ENCODE measurements at places on chromosomes 3 and 15.
A peak's percentile ranks its signal among the peaks of the same experiment; 100 is the strongest.

- DNase-seq, result no peak
Observed at GRCh38 chr3:72270072-72270681, 485.2 kb upstream of the PROK2 start.

DNA sequence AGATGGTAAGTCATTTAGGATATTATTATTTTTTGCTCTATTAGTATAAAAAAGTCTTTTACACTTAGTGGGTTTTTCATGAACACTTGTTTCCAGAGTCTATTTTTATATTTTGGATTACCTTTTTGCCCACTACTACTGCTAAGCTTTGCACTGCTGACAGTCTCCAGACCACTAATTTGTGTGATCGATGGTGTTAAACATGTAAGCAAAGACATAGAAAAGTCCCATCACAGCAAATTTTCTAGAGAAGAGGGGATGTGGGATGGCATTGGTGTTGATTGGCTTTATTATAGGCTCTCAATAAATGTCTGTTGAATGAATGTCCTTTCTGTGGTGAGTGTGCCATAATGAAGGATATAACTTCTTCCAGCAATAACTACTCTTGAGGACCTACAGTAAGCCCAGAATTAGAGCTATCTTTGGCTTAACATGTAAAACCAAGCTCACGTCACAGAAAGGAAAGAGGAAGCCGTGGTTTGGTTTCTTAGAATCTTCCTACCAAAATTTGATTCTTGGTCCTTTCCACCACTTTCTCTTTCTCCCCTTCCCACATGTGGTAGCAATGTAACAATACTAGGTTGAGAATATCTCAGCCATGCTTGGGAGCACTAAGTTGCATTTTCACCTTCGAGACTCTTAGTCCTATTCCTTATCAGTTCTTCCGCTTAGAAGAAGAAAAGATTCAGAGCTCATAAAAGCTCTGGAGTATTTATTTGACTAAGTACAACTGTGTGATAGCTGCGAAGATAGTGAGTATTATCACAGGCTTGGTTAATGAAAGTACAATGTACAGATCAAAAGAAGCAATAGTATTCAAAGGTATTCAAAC is 90.6 kb upstream of the UMPS start:
- no peak for DNase-seq

DNA sequence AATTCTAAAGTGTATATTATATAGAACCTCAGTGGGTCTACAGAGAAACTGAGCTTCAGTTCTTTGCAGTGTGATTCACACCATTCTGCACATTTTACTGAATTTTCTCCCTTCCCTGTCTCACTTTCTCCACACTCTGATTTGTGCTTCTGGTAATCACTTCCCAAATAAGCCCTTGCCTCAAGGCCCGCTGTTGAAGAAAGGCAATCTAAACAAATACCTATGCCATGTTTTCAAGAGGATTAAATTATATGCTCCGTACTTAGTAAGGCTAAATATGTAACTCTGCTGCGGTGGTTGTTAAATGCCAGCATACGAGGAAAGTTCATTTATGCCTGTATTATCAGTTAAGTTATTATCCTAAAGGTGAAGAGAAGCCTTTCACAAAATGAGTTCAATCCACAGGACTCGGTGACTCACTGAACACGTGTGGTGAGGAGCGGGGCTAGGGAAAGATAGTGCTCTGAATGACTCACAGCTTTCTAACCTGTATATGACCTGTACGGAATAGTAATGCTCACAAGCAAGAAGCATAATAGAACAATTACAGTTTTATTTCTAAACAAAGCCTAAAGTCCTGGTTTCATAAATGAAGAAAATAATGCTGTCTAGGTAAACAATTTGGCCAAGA is 25.1 kb downstream of the CNTN6 start:
- no peak for DNase-seq

GRCh38 chr3:193812791-193813500 is 219.9 kb downstream of the OPA1 start:
- peak; percentile 4 for DNase-seq

DNA sequence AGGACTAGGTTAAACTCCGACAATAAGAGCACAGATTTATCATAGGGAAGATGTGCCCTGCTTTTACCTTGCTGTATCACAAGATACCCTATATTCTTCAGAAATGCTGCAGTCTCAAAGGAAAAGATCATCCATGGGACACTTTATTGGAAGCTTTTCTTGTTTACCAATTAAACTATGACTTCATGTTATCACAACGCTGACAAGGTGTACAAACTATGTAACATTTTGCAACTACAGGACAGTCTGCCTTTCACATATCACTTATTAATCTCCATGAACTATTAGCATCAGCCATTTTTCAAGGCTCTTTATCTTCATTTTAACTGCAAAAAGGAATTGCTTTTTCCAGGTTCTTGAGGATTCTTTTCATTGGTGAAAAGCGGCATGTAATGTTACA is 34.0 kb downstream of the CBLB start:
- DNase-seq, result no peak

- no peak for DNase-seq
Observed at GRCh38 chr3:56102032-56102431, 366.2 kb downstream of the ERC2 start.

GRCh38 chr3:40911264-40911663 is 288.0 kb upstream of the CTNNB1 start:
- DNase-seq, result no peak

DNA sequence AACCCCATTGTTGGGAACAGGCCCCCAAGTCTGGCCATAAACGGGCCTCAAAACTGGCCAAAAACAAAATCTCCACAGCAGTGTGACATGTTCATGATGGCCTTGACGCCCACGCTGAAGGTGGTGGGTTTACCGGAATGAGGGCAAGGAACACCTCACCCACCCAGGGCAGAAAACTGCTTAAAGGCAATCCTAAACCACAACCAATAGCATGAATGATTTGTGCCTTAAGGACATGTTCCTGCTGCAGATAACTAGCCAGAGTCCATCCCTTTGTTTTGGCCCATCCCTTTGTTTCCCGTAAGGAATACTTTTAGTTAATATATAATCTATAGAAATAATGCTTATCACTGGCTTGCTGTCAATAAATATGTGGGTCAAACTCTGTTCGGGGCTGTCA is 47.7 kb downstream of the KLHDC8B start:
- no peak for DNase-seq

DNA sequence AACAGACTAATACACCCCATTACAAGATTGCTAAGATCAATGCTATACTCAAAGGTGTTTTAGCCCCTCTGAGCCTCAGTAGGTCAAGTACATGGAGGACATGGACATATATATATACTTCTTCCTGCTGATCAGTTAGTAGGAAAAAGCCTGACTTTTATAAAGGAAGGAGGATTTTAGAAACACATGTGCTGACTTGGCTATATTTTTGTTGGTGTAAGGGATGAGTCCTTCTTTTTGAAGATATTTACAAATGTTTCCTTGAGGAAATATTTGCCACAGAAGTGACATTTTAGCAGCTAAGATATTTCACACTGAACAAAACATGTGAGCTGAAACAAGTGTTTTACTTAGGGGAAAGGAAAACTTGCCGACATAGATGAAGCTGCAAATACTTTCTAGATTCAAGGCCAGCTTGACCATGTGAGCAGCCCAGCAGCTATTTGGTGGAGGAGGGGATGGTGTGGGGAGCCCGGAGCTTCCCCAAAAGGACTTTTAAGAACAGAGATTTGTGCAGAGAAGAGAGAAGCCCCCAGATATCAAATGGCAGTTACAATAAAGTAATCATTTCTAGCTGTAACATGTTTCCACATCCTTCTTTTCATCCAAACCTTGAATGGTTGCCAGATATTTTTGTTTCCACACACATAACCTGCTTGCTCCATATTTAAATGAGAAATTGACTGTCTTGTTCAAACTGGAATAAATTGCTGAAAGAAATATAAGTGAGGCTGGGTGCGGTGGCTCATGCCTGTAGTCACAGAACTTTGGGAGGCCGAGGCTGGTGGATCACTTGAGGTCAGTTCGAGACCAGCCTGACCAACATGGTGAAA is 111.7 kb upstream of the NR2F2 start:
- no peak for DNase-seq

- no peak for DNase-seq
Observed at GRCh38 chr3:14950274-14950673, 2.9 kb downstream of the NR2C2 start.

- no peak for DNase-seq
Observed at GRCh38 chr3:16570113-16570512, 35.1 kb downstream of the DAZL start.
